ENCODE measurements at places on chromosomes 5 and 9.
A peak's percentile ranks its signal among the peaks of the same experiment; 100 is the strongest.

DNA sequence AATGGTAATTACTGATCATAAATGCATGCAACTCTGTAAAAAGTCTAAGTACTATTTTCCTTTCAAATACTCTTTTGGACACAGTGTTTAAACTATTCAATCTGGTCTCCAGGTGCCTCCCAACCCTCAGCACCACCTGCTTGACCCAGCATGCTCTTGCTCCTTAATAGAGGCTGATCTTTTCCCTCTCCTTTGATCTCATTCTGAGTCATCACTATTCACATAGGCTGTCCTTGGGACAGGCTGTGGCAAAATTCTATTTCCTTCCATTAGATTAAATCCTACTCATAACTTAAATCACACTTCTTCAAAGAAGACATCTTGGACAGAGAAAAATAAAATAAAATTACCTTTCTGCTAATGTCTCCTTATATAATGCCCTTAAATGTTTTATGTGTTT, 199.4 kb upstream of the ST8SIA4 start:
- no peak for DNase-seq

DNA sequence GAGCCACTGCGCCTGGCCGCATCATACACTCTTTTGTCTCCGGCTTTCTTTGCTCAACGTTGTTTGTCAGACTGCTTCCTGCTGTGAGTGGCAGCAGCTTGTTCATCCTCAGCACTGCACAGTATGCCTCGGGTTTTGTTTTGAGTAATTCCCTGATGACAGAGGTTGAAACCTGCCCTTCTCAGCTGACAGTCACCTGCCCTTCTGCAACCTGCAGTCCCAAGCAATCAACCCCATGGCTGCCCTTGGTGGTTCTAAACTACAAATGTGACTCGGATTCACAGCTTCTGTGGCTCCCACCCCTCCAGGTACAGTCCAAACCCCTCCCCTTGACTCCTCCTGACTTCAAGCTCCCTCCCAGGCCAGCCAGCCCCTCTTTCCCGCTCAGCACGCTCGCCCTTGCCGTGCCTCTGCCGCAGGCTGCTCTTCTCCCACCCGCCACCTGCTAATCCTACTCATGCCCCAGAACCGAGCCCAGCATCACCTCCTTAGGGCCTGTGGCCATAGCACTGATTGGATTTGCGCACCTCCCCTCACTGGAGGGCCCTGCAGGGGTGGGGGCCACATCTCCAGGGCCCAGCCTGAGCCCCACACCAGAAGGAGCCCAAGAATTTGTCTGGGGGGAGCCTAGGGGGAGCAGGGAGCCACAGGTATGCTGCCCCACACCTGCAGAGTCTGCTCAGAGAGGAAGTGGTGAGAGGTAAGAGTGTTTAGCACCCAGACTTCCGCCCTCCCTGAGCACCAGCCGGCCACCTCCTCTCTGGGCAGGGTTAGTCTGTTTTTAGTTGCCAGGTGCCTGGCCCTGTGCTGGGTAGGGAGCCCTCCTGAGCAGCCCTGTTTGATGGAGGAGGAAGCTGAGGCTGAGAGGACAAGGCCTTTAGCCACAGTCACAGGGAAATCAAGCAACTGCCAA, 10.1 kb downstream of the EEIG1 start:
- DNase-seq, result peak; percentile 96

- DNase-seq, result no peak
These were observed 109.0 kb downstream of the DPYSL3 start for GRCh38 chr5:147400881-147401280.

DNA sequence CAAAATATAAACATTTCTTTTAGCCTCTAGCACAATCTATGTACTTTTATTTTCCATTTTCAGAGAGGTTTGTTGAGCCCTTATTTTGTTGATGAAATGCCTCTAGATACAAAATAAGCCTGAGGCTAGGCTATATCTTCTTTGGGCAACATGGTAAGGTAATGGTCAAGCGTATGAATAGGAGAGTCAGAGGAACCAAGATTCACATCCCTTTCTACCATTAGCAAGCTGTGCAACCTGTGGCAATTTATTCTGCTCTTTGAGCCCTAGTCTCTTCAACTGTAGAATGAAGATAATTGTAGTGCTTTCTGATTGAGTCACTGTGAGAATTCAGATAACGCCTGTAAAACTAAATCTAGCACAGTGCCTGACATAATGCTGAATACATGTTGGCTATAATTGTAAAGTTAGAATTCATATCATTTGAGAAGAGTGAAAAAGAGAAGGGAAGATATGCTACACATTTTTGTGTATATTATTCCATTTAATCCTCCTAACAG, 412.5 kb downstream of the CCDC171 start:
- no peak for DNase-seq

DNA sequence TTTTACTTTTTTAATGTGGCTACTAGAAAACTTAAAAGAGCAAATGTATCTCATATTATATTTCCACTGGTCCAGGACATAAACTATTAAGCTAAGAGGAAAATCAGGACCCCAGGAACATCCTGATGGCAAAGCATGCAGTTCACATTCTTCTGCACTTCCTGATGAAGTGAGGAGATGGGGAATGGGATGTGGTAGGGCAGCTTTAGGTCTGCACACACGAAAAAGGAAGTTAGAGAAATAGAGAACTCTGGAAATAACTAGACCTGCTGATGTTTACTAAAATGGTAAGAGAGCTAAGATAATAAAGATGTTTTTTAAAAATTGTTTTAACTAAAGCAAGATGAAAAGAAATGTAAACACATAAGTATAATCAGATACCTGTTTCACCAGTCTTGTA, 39.7 kb upstream of the NIPBL start:
- no peak for DNase-seq

- DNase-seq, result no peak
These were observed 330.7 kb downstream of the LRRC70 start for GRCh38 chr5:62909326-62909725.

DNA sequence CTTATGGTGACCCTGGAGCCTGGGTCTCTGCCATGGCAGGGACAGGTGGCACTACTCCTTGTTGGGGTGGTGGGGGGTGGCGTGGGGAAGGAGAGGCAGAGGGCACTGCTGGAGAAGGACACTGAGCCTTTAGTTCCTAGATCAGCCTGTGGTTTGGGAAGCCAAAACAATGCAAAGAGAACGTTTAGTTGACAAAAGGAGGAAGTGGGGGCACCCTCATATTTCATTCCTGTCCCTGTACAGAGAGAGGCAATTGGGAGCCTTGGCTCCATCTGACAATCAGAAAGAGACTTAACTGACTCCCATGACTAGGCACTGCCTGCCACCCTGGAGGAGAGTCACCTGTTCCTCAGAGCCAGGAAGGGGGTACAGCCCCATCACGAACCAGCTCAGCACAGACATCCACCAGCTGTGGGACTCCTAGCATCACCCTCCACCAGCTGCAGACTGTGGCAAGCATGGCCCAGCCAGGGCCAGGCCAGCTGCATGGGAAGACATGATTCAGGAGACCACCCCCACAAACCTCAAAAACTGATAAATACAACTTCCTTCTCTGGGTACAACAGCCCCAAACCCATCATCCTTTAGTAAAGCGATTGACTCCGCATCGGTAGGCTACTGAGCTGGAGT, 257.5 kb downstream of the HSPA4 start:
- no peak for DNase-seq

GRCh38 chr9:114207034-114207810, 51.9 kb downstream of the COL27A1 start:
- DNase-seq, result no peak

DNA sequence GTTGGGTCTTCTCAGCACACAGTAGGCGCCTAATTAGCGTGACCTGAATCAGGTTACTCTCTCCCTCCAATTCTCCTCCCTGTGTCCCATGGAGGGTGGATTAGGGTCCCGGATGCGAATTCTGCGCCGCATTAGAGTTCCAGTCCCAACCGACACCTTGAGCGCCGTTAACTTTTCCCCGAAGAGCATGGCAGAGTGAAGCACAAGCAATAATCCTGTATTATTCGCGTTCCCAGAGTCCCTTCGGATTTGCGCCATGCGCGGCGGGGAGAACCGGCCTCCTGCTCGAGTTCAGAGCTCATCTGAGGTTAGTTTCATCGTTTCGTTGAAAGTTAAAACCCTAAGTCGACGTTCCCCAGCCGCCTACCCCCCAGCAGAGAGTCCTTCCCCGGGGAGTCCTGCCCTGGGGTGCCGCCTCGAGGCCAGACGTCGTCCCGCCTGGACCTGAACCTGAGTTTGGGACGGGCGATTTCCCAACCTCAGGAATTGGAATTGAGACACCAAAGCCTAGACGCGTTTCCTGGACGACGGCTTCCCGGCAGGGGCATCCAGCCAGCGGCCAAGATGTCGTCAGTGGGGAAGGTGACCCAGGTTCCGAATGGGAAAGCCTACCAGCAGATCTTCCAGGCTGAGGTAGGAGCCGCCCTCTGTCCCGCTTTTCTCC, at the start of gene CCDC180:
Gene CCDC180 (plus strand): TSS at position 160 of the 664 bp plus-strand sequence. CDS start 405 bp downstream, at position 565.
- DNase-seq, result no peak

- DNase-seq, result no peak
These were observed 283.9 kb downstream of the PJA2 start for GRCh38 chr5:109125755-109126429.

DNA sequence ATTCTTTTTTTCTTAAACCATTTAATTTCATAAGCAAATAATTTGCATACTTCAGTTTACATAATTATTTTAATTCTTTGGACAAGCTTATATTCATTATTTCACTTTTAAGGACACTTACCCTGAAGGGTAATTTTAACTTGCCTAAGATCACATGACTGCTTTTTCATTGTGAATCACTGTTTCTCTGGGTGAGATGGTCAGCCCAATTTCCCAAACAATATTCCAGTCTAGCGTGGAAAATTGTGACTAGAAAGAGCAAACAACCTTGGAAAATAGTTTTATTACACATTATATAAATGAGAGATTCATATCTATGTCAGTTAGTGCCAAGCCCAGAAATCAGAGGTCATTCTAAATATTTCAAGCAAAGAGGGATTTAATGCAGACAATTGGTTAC, 21.4 kb upstream of the JAKMIP2 start:
- DNase-seq, result no peak

- peak; percentile 40 for DNase-seq
These were observed 730 bp downstream of the WWC1 start for GRCh38 chr5:168291964-168292785.

GRCh38 chr5:160213537-160213936, 15.8 kb upstream of the FABP6 start:
- DNase-seq, result peak; percentile 24

- DNase-seq, result no peak
These were observed 847.3 kb downstream of the MAT2B start for GRCh38 chr5:164352695-164353094.

DNA sequence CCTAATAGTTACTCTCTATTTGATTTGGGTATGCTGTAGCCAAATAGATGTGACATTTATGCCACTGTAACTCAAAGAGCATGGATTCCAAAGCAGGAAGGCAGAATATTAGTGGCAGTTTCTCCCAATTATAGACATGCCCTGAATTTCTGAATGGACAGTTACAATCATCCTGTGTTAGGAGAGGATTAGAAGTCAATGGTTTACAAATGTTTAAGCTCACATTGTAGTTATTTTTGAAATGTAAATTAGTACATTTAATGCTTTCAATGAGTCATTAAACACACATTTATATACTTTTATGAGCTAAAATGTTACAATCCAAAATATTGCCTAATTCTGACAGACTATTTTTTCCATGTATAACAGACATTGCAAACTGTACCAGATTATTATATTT, 62.3 kb upstream of the CDH18 start:
- DNase-seq, result no peak

DNA sequence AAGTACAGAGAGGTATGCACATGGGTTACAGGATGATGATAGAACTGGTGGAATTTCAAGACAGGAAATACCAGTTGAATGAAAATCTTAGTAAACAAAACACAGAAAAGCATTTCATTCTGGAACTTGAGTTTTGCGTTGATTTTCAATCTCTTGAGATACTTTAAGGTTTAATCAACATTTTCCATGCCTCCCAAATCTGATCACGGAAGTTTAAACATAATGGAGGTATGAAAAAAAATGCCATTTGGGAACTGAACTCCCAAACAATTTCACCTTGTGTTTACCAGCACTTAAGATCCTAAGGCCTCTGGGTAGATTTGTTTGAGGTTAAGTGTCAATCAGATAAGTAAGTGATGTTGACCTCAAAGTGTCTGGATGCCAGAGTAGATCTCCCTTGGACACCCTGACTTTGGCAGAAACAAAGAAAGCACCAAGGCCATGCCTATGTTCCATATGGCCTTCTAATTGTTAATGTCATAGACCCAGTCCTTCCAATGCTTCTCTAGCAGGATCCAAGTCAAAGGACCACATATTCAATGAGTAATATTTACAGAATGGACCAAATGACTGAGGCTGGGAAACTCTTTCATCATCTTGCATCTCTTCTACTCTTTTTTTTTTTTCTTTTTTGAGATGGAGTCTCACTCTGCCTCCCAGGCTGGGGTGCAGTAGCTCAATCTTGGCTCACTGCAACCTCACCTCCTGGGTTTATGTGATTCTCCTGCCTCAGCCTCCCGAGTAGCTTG, 216.9 kb downstream of the ARRDC3 start:
- no peak for DNase-seq

- no peak for DNase-seq
These were observed 807.4 kb downstream of the MAT2B start for GRCh38 chr5:164312801-164313200.

GRCh38 chr5:35220967-35221366, 9.3 kb downstream of the PRLR start:
- no peak for DNase-seq

DNA sequence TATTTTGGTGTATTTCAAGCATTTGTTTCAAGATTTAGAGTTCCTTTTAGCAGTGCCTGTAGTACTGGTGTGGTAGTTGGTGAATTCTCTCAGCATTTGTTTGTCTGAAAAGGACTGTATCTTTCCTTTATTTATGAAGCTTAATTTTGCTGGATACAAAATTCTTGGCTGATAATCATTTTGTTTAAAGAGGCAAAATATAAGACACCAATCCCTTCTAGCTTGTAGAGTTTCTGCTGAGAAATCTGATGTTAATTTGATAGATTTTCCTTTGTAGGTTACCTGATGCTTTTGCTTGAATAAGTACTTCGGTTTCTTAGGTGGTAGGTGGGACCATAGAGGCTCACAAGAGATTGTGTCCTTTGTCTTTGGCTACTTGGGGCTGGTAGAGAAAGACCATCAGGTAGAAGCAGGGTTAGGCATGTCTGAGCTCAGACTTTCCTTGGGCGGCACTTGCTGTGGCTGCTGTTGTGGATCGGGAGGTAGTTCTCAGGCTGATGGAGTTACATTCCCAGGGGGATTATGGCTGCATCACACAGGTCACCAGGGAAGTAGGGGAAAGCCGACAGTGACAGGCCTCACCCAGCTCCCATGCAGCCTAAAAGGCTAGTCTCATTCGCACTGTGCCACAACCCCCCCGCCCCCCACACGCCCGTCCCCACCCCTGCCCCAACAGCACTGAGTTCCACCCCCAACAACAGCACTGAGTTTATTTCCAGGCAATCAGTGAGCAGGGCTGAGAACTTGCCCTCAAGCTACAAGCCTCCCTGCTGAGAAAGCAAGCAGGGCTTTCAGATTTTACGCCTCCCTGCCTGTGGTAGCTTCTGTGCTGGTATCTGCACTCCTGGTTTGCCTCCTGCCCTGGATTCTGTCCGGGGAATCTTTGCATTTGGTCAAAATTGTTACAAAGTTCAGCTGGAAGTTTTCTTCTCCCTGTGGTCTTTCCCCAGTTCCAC, 127.1 kb upstream of the GLRA1 start:
- DNase-seq, result no peak
